ENCODE measurements at places on chromosomes 1 and 21.

DNA sequence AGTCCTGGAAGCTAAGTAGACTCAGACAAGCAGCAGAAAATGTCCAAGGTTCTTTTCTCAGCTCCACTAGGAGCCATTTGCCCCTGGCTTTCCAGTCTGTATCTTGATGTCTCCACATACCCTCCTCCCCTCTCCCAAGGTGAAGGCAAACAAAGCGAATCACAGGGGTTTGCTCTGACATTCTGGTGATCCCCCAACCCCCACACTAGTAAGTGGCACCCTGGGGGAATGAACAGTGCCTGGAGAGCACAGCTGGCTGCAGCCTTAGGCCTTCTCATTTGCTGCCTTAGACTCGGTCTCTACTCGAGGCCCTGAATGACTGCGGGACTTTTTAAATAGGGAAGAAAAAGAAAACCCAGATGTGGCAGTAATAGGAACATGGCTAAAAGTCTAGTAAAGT is 15.3 kb downstream of the ERI3 start:
- DNase-seq: no peak

- no peak for DNase-seq
Observed at GRCh38 chr1:227774821-227775661, 39.8 kb downstream of the SNAP47 start.

DNA sequence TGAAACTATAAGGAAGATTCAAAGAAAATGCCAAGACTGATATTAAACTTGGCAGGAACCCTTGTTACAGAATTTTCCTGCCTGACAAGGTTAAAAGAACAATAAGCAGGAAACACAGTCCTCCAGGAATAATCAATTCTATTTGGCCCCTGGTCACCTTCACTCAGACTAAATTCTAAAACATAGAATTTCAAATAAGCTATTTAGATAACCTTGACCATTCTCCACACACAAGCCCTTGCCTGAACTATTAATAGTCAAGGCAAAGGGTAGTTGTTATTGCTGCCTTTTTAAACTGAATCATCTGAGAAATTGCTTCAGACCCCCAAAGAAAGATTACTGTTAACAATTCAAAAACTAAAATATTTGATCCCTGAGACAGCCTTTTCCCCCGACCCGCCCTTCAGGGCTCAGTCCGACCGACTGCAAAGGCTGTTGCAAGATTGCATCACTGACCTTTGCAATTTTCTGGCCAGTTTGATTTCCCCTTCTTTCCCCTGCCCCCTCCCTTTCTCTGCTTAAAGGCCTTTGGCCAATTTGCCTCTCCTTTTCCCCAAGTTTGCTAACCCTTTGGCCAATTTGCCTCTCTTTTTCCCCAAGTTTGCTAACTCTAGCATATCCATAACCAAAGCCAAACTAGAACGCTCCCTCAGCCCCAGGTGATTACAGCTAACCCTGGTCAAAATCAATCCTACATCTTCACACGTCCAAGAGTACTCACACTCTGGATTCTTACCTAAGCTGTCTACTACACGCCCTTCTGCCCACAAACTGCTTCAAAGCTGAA is 1.4 kb upstream of the G0S2 start:
- DNase-seq: no peak

- no peak for DNase-seq
Observed at GRCh38 chr1:92973203-92973897, 12.1 kb upstream of the DIPK1A start.

DNA sequence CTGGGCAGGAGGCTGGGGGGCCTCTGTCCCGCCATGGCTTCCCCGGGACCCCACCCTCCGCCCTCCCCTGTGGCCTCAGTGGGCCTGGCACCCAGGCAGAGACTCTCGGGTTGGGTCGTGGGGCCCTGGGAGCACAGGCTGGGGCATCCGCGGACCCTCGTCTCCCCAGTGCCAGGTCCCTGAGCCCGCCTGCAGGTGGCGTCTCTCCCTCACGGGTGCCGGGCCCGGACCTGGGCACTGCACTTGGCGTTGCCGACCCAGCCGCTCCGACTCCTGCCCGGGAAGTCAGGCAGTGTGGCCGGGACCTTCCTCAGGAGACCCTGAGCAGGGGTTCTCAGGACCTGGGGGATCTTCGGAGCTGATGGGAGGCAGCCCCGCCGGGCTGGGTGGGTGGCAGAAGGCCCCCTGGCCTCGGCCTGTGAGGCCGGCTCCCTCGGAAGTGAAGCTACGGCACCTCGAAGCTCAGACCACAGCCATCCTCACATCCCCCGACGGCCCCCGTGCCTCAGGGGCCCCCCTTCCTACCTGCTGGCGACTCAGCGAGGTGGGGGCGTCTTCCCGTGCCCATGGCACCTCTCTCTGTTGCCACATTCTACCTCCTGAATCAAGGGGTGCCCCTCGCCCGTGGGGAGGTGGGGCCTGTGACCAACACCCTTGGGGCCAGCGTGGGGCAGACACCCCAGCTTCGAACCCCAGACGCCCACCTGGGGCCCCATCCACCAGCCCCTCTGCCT is 6.4 kb upstream of the C1orf159 start:
- peak; percentile 97 for DNase-seq

- no peak for DNase-seq
Observed at GRCh38 chr1:10802944-10803715, 6.7 kb upstream of the CASZ1 start.

- DNase-seq: peak; percentile 77
Observed at GRCh38 chr1:8423692-8424538, 106.0 kb downstream of the SLC45A1 start.

DNA sequence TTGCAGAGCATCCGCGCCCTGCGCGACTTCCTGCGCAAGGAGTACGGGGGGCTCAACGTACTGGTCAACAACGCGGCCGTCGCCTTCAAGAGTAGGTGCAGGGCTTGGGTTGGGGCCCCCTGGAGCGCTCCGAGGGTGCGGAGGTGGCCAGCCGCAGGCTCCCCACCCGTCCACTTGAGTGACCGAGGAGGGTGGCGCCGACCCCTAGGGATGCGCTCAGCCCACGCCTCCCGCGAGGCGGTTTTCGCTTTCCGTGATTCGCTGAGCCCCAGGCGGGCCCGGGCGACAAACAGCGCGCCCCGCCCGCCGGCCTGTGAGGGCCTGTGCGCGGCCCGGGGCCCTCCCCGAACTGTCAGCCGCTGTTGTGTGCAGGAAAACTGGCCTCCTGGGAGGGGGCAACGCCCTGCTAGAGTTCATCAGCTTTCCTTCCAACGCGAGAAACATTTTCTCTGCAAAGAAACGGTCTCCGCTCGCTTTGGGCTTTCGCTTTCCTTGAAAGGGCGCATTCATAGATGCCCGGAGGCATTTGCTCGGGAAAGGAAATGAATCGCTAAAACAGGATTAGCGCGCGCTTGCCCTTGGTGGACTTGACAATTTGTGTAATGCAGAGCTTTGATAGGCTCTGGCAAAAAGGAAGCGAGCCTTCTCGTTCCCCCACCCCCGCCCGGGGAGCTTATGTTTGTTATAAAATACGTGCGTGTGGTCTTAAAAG is 668 bp downstream of the CBR3 start:
- DNase-seq: peak; percentile 51

DNA sequence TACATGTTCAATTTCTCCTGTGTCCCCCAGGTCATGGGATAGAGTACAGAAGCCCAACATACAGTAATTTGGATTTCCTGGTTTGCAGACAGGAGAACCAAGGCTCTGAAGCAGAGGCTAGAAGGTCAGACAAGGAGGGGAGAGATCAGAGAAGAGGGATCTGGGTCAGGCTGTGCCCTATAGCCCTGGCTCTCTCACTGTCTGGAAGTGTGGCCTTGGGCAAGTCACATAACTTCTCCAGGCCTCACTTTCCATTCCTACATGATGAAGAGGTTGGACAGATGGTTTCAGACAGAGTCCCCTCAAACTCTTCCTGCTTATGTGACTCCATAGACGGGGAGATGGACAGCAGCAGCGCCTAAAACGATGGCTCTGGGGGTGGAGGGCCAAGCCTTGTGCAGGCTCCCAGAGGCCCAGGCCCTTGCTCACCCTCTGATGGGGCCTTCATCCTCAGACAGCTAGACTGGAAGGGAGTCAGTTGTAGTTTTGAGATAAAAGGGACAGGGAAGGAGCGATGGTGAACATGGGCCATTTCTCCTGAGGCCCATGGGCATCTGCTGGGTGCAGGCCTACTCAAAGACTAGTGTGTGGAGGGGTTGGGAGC is 2.9 kb downstream of the TRIM62 start:
- no peak for DNase-seq

- DNase-seq: no peak
Observed at GRCh38 chr1:94395231-94395630, 23.0 kb upstream of the ABCD3 start.

DNA sequence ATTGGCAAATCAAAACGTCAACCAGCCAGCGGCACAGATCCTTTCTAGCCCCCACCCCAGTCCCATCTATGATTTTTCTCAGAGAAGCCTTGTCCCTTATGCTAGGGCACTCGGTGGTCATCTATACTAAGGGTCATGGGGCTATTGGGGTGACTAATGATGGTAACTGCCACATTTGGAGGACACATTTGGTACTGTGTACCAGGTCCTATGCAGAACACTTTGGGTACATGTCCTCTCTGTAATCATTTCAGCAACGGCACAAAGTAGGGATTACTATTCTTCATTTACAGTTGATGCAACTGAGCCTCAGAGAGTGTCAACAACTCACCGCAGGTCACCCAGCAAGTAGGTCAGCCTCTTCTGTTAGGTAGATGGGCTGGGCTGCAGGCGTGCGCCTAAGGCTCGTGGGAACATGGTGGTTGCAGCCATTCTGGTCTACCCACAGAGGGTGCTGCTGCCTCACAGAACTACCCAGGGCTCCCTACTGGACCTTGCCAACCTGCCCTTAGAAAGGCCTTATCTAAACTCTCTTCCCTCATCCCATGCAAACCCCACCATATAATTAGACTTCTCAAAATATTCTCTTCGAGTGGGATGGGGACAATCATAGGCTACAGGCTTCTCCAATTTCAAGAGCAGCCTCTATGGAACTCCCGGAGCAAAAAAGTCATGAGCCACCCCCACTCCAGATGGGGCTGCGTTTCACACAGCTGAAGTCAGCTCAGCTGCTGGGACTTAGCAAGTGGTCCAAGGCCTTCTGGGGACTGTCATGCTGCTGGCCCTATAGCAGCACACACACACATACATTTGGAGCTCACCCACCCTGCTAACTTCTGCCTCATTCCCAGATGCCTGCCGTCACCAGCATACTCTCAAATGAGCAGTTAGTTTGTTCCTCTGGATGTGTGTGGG is 5.8 kb upstream of the SDHB start:
- peak; percentile 76 for DNase-seq

- no peak for DNase-seq
Observed at GRCh38 chr1:30188329-30188728, 535.1 kb downstream of the MATN1 start.

- no peak for DNase-seq
Observed at GRCh38 chr1:150093805-150094204, 26.2 kb downstream of the VPS45 start.

GRCh38 chr1:156511644-156512043 is 11.1 kb upstream of the MEF2D start:
- no peak for DNase-seq

DNA sequence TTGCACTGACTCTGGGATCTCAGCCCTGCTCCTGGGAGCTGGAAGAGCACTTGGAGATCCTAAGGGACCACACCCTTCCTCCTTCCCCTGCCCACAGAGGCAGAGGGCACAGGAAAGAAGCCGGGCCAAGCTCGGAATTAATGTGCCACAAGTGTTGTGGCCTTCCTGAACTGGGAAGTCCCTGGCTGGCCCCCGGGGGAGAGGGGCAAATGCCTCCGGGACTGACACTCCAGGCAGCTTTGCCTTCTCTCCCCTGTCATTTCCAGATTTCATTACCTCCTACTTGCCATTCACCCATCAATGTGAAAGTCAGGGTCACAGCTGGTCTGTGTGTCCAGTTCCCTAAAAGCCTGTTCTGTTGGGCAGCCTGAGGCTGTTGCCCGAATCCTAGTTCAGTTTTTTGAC is 21.7 kb downstream of the SESN2 start:
- no peak for DNase-seq

DNA sequence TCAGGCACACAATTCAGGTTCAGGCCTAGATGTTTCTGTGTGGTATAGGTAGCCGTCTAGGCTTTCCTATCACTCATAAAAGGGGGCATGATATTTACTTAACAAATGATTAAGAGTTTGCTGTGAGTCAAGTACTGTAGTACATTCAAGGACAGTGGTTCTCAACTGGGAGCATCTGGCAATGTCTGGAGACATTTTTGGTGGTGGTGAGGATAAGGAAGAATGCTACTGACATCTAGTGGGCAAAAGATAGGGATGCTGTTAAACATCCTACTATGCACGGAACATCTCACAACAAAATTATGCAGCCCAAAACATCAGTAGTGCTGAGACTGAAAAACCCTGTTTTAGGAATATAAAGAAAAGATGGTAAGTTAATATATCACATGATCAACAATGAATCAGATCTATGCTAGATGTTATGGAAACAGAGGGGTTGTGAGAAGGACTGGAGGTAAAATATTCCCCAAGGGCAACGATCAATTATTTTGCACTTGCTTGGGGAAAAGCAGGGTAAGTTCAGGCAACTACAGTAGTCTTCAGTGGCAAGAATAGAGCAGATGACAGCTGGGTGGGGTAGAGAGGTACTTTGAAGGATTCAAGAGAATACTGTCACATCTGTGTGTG is 4.9 kb downstream of the DNTTIP2 start:
- no peak for DNase-seq

GRCh38 chr1:157105988-157106812 is 6.6 kb upstream of the ETV3L start:
- no peak for DNase-seq

DNA sequence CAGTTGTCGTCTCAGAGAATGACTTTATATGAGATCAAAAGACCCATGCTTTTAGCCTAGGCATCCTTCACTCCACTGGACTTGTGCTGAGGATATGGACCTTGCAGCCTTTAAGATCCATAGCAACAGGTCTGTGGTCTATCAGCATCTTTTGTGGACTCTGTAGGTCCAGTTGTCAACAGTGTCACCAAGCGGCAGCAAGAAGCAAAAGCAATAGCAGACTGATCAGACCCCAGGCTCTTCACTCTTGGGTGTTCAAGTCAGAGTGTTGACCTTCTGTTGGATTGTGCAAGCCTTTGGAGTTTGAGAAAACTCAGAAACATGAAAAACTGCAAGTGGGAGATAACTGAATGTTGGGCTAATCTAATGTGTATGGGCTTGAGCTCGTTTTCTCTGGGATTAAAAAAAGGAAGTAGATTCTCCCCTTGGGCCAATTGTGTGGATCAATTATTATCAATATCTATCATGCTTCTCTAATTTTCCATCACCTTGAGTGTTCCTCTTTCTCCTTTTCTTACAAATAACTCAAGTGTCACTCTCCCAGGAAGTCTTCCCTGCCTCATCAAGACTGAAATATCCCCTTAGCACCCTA is 144.2 kb downstream of the LYPLAL1 start:
- peak; percentile 56 for DNase-seq

- DNase-seq: no peak
Observed at GRCh38 chr1:21518774-21519455, 9.7 kb downstream of the ALPL start.

DNA sequence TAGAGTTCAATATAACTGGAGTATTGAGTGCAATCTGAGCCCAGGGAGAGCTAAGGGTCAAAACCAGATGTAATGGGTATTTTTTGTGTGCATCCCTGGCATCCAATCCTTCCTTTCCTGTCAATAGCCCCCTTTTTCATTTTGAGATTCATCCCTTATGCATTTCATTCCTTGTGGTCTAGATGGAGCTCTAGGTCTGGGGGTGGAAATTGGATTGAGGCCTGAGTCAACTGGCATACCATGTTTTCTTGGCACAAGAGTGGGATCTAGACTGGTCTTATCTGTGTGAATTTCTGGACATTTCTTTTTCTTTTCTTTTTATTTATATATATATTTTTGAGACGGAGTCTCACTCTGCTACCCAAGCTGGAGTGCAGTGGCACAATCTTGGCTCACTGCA is 67.3 kb upstream of the RAB3GAP2 start:
- no peak for DNase-seq

- DNase-seq: no peak
Observed at GRCh38 chr1:6121651-6122370, 58.3 kb downstream of the CHD5 start.

Measured in HuH-7 (cell line).